ENCODE measurements at places on chromosomes 3 and 15.

DNA sequence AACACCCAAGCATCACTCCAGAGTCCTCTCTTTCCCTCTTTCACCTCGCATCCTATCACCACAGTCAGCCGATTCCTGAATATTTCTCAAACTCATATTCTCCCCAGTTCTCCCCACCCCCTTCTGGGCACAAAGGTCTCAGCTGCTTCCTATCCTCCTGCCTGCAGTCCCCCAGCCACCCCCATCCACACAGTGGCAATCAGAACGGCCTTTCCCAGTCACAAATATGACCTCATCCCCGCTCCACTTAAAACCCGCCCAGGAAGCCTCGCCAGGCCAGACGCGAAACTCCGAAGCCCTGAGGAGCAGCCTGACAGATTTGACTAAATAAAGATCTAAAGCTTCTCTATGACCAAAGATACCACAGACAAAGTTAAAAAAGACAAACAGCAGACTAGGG, 49.9 kb upstream of the LINGO1 start:
- DNase-seq = no peak

GRCh38 chr3:127597020-127597771, 1.0 kb upstream of the MCM2 start:
- DNase-seq = no peak

GRCh38 chr3:72820415-72820814, 27.8 kb downstream of the SHQ1 start:
- no peak for DNase-seq

DNA sequence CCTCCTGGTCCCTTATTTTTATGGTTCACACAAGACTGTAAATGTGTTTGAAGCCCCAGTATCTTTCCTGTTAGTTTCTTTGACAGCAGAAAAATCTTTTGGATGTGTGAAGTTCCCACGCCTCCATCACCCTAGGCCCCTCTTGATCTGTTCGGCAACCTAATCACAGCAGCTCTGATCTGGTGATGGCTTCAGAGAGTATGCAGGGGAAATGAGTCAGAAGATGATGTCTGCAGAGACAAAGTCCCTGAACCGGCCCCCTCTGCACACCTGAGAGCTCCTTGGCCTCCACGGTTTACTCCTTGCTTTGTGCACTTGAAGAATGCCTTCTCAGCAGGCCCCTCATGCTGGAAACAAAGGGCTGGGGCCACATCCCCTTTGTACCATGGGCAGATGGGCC, 63.5 kb downstream of the CLDN11 start:
- no peak for DNase-seq

GRCh38 chr3:87206070-87206469, 21.0 kb upstream of the CHMP2B start:
- no peak for DNase-seq

- no peak for DNase-seq
These were observed 463.2 kb upstream of the GBE1 start for GRCh38 chr3:82224661-82225060.

DNA sequence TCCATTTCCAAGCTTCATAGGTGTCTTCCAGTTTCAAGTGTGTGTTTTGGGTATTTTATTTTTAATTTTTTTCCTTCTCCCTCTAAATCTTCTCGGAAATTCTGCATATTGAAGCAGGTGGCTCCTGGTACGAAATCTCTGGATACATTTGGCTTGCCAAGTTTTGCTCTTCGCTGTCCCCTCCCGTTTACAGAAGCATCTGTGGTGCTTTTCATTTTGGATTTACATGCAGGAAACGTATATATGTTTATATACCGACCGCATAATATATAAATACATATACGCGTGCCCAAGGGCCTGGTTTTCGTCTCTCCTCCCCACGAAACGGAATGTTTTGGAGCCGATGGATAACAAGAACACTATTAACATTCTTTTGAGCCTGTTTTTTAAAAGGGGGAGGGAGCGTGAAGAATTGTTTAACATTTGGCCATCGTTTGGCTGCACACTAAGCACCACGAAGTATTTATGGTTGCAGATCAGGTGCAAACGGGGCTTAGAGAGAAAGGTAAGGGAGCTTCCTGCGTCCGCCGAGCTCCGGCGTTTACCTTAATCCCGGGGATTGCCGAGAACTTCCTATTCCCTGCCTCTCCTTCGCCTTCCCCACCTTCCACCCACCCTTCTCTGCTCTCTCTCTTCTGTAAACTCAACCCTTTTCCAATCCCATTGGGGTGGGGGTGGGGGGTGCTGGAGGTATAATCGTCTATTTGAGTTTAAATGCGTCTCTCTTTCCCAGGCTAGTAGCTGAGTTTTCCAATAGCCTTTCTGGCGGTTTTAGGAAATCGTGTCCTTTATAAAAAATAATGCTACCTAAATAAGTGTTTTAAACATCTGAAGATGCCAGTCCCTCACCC, 1.1 kb upstream of the NLGN1 start:
- DNase-seq = no peak

DNA sequence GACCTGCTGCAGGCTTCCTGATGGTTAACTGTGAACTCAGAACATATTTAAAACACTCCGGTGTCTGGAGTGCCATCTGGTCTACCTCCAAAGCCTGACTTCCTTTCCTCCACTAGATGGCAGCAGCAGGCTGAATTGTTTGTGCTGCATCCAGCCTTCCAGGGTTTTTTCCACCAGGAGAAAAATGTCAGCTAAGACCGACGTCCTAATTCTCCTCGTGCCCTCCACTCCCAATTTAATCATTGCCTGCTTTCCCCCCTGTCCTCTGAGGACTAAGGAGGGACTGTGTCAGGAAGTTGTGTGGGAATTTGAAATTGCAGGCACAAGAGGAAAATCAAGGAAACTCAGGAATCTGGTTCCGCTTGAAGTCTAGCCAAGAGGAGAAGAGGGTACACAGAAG, 165.2 kb upstream of the UMPS start:
- DNase-seq = peak; percentile 40

DNA sequence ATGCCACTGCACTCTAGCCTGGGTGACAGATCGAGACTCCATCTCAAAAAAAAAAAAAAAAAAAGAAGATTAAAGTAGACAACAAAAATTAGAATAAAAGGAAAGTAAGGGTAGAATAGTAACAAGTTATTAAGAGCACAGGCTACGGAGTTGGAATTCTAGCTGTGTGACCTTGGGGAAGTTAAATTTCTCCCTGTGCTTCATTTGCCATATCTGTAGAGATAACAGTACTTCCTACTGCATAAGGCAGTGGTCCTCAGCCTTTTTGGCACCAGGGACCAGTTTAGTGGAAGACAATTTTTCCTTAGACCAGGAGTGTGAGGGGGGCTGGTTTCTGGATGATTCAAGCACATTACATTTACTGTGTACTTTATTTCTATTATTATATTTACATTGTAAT, 28.7 kb upstream of the TMEM42 start:
- DNase-seq = no peak

GRCh38 chr3:10957976-10958749, 34.4 kb upstream of the SLC6A1 start:
- DNase-seq = no peak

GRCh38 chr3:124059580-124059979, 67.7 kb upstream of the ROPN1 start:
- DNase-seq = no peak

DNA sequence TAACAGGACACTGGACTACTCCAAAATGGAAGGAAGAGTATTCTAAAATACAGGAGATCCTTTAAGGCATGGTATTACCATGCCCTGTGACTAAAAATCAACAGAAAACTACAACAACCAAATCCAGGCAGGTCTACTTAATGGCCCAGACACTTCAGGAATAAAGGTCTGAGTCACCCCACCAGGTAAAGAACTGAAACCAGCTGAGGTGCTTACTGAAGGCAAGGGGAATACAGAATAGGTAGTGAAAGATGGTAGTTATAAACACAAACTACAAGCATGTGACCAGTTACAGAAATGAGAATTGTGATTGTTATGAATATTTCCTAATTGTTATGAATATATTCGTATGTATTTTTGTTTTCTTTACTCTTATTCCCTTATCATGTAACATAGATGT, 13.4 kb downstream of the IFT57 start:
- no peak for DNase-seq

DNA sequence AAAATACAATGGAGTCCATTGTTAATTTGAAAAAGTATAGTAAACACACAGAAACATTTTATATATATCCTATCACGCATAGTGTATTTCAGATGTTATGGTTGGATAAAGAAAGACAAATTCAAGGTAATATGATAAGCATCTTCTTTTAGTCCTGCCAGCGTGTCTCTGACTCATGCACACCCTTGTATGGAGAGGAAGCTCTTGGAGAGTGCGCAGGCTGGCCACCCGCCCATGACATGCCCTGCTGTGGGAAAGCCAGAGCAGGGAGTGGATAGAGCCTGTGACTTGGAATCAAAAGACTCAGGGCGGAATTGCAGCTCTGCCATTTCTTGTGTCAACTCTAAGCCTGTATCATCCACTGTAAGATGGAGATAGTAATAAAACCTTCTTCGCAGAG, 23.0 kb upstream of the COPG1 start:
- DNase-seq = no peak

DNA sequence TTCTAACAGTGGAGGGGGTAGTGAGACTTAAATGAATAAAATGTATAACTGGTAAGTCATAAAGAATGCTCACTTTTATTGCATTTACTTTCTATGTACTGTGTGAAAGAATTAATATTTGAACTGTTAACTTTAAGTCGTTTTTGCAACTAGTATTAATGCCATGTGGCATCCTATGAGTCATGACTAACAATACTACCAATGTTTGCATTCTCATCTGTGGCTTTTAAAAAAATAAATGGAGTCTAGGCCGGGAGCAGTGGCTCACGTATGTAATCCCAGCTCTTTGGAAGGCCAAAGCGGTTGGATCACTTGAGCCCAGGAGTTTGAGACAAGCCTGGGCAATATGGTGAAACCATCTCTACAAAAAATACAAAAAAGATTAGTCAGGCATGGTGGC, 5.2 kb downstream of the C3orf49 start:
- no peak for DNase-seq

DNA sequence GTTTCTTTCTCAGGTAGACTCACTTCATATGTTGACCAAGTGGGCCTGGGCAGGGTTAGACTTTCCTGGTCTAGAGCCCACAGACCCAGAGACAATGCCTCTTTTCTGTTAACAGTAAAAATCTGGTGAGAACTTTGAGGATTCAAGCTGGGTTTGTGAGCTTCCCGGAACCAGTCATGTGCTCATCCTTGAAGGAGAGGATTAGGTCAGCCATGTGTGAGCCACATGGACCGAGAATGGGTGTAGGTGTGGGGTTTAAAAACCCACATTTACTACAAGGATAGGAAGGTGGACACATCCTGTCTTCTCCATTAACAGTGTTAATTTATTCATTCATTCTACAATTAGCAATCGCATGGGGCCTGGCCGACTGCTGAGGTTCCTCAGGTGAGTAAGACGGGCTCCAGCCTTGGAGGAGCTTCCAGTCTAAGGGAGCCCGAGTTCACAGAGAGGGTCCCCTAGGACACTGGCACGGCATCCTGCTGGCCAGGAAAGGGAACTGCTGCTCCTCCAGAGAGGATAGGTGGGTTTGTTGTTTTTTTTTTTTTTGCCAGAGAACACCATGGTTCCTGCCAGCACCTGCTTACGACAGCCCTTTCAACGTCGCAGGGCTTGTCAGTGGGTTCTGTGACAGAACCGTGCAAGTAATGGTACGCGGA, 69.0 kb downstream of the SQOR start:
- no peak for DNase-seq

DNA sequence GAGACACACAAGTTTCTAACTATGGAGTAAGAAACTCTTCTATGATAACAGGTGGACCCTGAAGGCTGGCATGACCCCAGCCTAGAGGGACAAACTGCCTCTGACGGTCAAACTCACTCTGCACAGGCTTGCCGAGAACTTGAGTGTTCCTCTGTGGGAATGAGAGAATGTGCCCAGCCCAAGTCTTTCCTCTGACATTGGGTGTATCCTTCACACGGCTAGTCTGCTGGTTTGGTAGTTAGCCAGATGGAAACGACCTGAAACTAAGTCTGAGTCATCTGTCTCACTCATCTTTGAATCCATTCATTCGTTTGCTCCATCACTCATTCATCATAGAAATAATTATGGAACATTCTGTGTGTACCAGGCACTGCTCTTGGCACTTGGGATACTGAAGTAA, 198.4 kb downstream of the ATP10A start:
- DNase-seq = no peak

- DNase-seq = no peak
These were observed 144.7 kb downstream of the CNTN3 start for GRCh38 chr3:74469713-74470112.

DNA sequence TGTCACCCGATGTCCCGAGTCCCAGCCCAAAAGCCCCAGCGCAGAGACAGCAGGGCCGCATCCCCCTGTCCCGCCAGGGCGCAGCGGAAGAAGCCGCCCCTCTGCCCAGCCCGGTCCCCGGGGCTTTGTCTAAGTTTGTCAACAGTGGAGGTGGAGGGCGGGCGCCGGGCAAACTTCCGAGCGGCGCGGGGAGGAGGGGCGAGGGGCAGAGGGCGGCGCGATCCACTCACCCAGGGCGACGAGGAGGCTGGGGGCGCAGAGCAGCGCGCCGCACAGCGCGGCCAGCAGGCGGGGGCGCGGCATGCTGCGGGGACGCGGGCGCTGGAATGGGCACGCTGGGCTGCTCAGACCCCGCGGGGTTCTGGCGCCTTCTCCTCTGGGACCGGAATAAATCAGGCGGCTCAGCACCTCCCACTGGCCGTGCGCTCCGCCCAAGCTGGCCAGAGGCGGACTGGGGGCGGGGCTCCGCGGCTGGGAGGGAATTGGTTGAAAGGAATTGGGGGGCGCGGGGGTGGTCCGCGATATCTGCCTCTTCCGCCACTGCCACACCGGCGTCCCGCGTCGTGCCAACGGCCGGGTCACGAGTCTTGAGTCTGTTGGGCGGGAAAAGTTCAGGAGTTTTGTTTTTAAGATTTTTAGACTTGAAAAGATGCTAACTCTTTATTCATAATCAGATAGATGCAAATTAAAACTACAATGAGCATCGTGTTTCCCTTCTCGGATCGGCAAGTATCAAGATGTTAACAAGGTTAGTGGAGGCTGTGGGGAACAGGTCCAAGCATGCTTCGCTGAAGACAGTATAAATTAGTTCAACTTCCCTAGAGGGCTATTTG, at the start of gene MFGE8:
TSS of gene MFGE8 (minus strand) at position 363 of the 833 bp plus-strand sequence. CDS start at position 303, 60 bp downstream.
- DNase-seq = peak; percentile 61

GRCh38 chr15:94234300-94234699, 2.9 kb downstream of the MCTP2 start:
- DNase-seq = peak; percentile 50

DNA sequence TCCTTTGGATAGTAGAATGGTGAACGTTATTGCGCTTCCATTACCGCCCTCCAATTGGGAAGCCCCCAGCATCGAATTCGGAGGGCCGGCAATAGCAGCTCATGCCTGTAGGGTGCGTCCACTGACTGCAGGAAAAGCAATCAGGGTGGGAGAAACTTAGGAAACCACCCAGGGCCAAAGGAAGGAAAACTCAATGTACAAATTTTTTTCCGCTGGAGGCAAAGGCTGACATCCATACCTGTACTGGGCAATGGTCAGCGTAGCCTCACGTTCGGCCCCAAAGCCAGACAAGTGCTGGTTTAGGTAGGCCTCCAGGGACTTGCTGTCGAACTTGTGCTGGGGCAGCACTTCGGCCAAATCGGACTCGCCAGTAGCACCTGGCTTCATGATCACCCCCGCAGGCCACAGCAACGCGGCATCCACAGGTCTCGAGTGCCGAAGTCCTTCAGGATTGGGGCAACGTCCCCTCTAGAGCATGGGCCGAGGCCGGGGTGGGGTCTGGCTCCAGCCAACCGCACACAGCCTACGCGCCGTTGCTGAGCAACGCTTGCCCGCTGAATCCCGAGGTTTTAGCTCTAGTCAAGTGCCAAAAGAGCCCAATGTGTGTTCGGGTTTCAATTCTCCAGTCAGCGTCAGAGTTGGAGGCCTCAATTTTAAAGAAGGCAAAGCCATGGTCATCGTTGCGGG, at the start of gene ACAD11:
TSS of gene ACAD11 (minus strand) at position 445 of the 687 bp plus-strand sequence. CDS start at position 387, 58 bp downstream.
- no peak for DNase-seq

- DNase-seq = no peak
These were observed 9.0 kb upstream of the ZBED2 start for GRCh38 chr3:111604119-111604518.
